A549 treated with CpdA at 1 μM for 4 hours (cell line): ENCODE measurements at places on chromosomes 3 and 15. TPM values are rescaled to one million over a fixed set of nuclear protein-coding genes. Genes with fewer than 3 reads are reported as not detected.

Gene PIK3CA
- total RNA-seq: 4.5 to 7.3 TPM (median 5.8 TPM) in 5 replicates

Gene PIGZ
- 0.94 to 1.6 TPM (median 1.3 TPM) in 5 replicates for total RNA-seq

Gene ACP3
- 0.09 TPM in 1 of 5 replicates, not detected in the others for total RNA-seq

Gene EFCC1
- total RNA-seq: 0.06 TPM in 1 of 5 replicates, not detected in the others

Gene COL8A1
- total RNA-seq: not detected in 5 replicates

Gene CHRNA3
- 0.42 to 1.0 TPM (median 0.52 TPM) in 5 replicates for total RNA-seq

Gene UBA3
- 23.1 to 32.7 TPM (median 24.4 TPM) in 5 replicates for total RNA-seq

Gene IMPG2
- total RNA-seq: 0.01 to 0.02 TPM in 2 of 5 replicates, not detected in the others

Gene CA12
- 144 to 163 TPM (median 160 TPM) in 5 replicates for total RNA-seq

Gene DAZL
- total RNA-seq: not detected in 5 replicates

Gene FYCO1
- 4.3 to 6.6 TPM (median 5.3 TPM) in 5 replicates for total RNA-seq

Gene PRTG
- 8.2 to 11.0 TPM (median 10.2 TPM) in 5 replicates for total RNA-seq

Gene XIRP1
- total RNA-seq: 0.05 to 0.15 TPM (median 0.07 TPM) in 5 replicates

Gene SOX2
- total RNA-seq: 0.64 to 1.5 TPM (median 1.2 TPM) in 5 replicates

Gene SLC9C1
- total RNA-seq: not detected in 5 replicates

Gene FMN1
- total RNA-seq: 0.27 to 0.59 TPM (median 0.41 TPM) in 5 replicates

Gene SH2D7
- not detected in 5 replicates for total RNA-seq

Gene PPP1R2
- 14.0 to 16.4 TPM (median 15.6 TPM) in 5 replicates for total RNA-seq

Gene ZNF860
- 0.91 to 1.4 TPM (median 0.94 TPM) in 5 replicates for total RNA-seq

Gene PAQR9
- total RNA-seq: 2.4 to 3.8 TPM (median 3.4 TPM) in 5 replicates

Gene CFAP20DC
- total RNA-seq: 2.2 to 2.7 TPM (median 2.3 TPM) in 5 replicates

Gene SPATA12
- 0.44 to 0.59 TPM (median 0.47 TPM) in 5 replicates for total RNA-seq

Gene FES
- total RNA-seq: 0.74 to 1.0 TPM (median 0.86 TPM) in 5 replicates

Gene MBD4
- 21.1 to 25.3 TPM (median 22.2 TPM) in 5 replicates for total RNA-seq
